Tibial nerve (tissue), 4 donors: ENCODE measurements at places on chromosomes 2 and 18. TPM values are rescaled to one million over a fixed set of nuclear protein-coding genes. Genes with fewer than 3 reads are reported as not detected.

- no peaks in the 10 kb centered on the region for H3K4me1 ChIP-seq
- H3K27ac ChIP-seq, result no peak overlapping the region
- H3K4me3 ChIP-seq, result no peak overlapping the region
- DNase-seq, result no peak
- H3K36me3 ChIP-seq, result no peaks in the 10 kb centered on the region
Measured at GRCh38 chr2:191912764-191913163, 65.9 kb upstream of the CAVIN2 start.

- no peaks in the 10 kb centered on the region for H3K27me3 ChIP-seq
- H3K27ac ChIP-seq, result no peak overlapping the region
- no peak overlapping the region for H3K4me3 ChIP-seq
Measured at GRCh38 chr2:227320305-227321094, 4.6 kb upstream of the MFF start.

GRCh38 chr18:54807303-54807702, 21.0 kb upstream of the RAB27B start:
- DNase-seq, result no peak
- no peaks in the 10 kb centered on the region for H3K36me3 ChIP-seq
- H3K4me1 ChIP-seq, result no peaks in the 10 kb centered on the region
- no peaks in the 10 kb centered on the region for H3K27me3 ChIP-seq
- H3K4me3 ChIP-seq, result no peak overlapping the region

- no peaks in the 10 kb centered on the region for H3K36me3 ChIP-seq
- no peak overlapping the region for H3K4me3 ChIP-seq
- no peak for DNase-seq
- H3K4me1 ChIP-seq, result peaks cover 6% of the 10 kb centered on the region
Measured at GRCh38 chr18:36328916-36329315, 31.4 kb downstream of the FHOD3 start.

DNA sequence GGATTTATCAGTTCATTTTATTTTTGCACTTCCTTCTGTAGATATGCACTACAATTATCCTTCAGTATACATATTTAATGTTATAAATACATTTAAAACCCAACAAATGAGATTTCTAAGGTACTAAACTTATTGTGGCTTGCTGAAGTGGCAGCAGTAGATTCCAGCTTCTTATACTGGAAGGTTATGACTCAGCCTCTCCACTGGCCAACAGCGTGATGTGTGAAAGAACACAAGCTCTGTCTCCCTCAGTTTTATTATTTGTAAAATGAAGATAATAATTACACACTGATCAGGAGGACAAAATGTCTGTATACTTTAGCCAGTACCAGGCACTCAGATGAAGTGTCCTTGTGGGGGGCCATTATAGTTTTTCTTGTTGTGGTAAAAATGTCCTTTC, 1147.1 kb downstream of the CNTNAP5 start:
- no peaks in the 10 kb centered on the region for H3K4me1 ChIP-seq
- H3K36me3 ChIP-seq, result no peaks in the 10 kb centered on the region
- H3K4me3 ChIP-seq, result no peak overlapping the region
- no peak overlapping the region for H3K27ac ChIP-seq

GRCh38 chr2:65622951-65623535, 190.6 kb upstream of the SPRED2 start:
- no peak overlapping the region for H3K4me3 ChIP-seq
- H3K4me1 ChIP-seq, result no peaks in the 10 kb centered on the region
- H3K27me3 ChIP-seq, result no peaks in the 10 kb centered on the region
- no peaks in the 10 kb centered on the region for H3K36me3 ChIP-seq

DNA sequence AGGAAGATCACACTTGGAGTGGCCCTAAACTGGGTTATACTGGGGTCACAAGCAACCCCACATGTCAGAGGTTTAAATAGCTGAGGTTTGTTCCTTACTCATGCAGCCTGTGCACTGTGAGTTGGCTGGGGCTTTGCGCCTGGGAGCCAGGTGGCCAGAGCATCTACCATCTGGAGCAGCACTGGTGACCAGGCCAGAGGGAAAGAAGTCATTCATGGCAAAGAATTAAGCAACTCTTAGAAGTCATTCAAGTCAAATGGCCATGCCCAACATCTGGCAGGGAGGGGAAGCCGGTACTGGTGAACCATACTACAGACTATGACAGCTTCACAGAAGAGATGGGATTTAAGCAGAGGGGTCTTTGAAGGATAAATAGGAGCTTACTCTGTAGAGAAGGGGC, 90.7 kb downstream of the POLR1A start:
- DNase-seq, result no peak
- no peak overlapping the region for H3K27ac ChIP-seq
- H3K36me3 ChIP-seq, result no peaks in the 10 kb centered on the region
- H3K27me3 ChIP-seq, result no peaks in the 10 kb centered on the region
- H3K4me1 ChIP-seq, result no peaks in the 10 kb centered on the region

DNA sequence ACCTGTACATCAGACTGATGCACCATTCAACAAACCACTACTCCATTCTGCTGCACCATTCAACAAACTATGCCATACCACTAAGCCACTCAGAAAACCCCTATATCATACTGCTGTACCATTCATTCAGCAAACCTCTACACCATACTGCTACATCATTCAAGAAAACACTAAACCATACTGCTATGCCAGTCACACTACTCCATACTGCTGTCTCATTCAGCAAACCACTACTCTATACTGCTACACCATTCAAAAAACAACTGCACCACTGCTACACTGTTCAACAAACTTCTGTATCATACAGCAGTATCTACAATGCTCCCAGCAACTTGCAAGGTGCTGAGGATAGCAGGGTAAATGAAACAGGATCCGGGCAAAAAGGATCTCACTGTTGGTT, 12.9 kb upstream of the SLC1A4 start:
- H3K4me3 ChIP-seq, result no peak overlapping the region
- H3K27ac ChIP-seq, result no peak overlapping the region
- H3K36me3 ChIP-seq, result no peaks in the 10 kb centered on the region
- no peak for DNase-seq

- H3K4me3 ChIP-seq, result no peak overlapping the region
- H3K4me1 ChIP-seq, result no peaks in the 10 kb centered on the region
- no peaks in the 10 kb centered on the region for H3K27me3 ChIP-seq
- no peak overlapping the region for H3K27ac ChIP-seq
- no peaks in the 10 kb centered on the region for H3K36me3 ChIP-seq
Measured at GRCh38 chr2:196546151-196546919, 93.2 kb upstream of the CCDC150 start.

- H3K4me1 ChIP-seq, result peaks cover 61% of the 10 kb centered on the region
- DNase-seq, result no peak
- no peaks in the 10 kb centered on the region for H3K36me3 ChIP-seq
- no peak overlapping the region for H3K27ac ChIP-seq
- H3K4me3 ChIP-seq, result no peak overlapping the region
- H3K27me3 ChIP-seq, result no peaks in the 10 kb centered on the region
Measured at GRCh38 chr2:237672731-237673129, 45.3 kb downstream of the LRRFIP1 start.

The CFC1 gene
- total RNA-seq, result not detected
